ENCODE measurements at places on chromosomes 7 and 10. TPM values are rescaled to one million over a fixed set of nuclear protein-coding genes. Genes with fewer than 3 reads are reported as not detected.

The GPR85 gene
- not detected for polyA plus RNA-seq

The ACSL5 gene
- 16.9 TPM for polyA plus RNA-seq

The TLL2 gene
- polyA plus RNA-seq, result 0.37 TPM

The CLRN3 gene
- polyA plus RNA-seq, result 0.25 TPM

The RAMP3 gene
- 11.9 TPM for polyA plus RNA-seq

The MACC1 gene
- polyA plus RNA-seq, result 1.4 TPM

The GTF2IRD1 gene
- polyA plus RNA-seq, result 41.1 TPM

The HTR7 gene
- 0.56 TPM for polyA plus RNA-seq

The NPY4R gene
- polyA plus RNA-seq, result not detected

The COL13A1 gene
- polyA plus RNA-seq, result 1.4 TPM

The ABCB4 gene
- polyA plus RNA-seq, result not detected

The MSS51 gene
- 0.62 TPM for polyA plus RNA-seq

The OPALIN gene
- polyA plus RNA-seq, result not detected

The PIK3CG gene
- polyA plus RNA-seq, result 0.87 TPM

The IFRD1 gene
- 19.9 TPM for polyA plus RNA-seq

The ESYT2 gene
- 7.6 TPM for polyA plus RNA-seq

The CLEC5A gene
- 1.4 TPM for polyA plus RNA-seq

The ADRB1 gene
- 0.50 TPM for polyA plus RNA-seq

The EMX2 gene
- polyA plus RNA-seq, result 0.18 TPM

The SRI gene
- polyA plus RNA-seq, result 107 TPM

The CPXM2 gene
- 0.46 TPM for polyA plus RNA-seq

The HYAL4 gene
- 0.78 TPM for polyA plus RNA-seq

The ASAH2 gene
- 0.37 TPM for polyA plus RNA-seq

The TLX1 gene
- not detected for polyA plus RNA-seq

The CRYGN gene
- polyA plus RNA-seq, result not detected

The MBL2 gene
- not detected for polyA plus RNA-seq

The ACSM6 gene
- polyA plus RNA-seq, result 0.13 TPM

The GRID2IP gene
- not detected for polyA plus RNA-seq

The FAM3C gene
- 32.5 TPM for polyA plus RNA-seq

The NODAL gene
- not detected for polyA plus RNA-seq

The FLNC gene
- 1.9 TPM for polyA plus RNA-seq

The WASHC2C gene
- 13.2 TPM for polyA plus RNA-seq

The CCL24 gene
- polyA plus RNA-seq, result 4.6 TPM

The RBP3 gene
- polyA plus RNA-seq, result not detected

The ABCB1 gene
- polyA plus RNA-seq, result 2.1 TPM

The SUN3 gene
- polyA plus RNA-seq, result not detected

The PLCE1 gene
- 2.1 TPM for polyA plus RNA-seq

The SEC61G gene
- 330 TPM for polyA plus RNA-seq

The DPYSL4 gene
- 0.63 TPM for polyA plus RNA-seq

The ERVW-1 gene
- polyA plus RNA-seq, result not detected

The HOXA7 gene
- 7.9 TPM for polyA plus RNA-seq

The SPOCK2 gene
- 1.8 TPM for polyA plus RNA-seq

The ARHGAP21 gene
- 37.7 TPM for polyA plus RNA-seq

All from stomach (tissue), 19 donors.